ENCODE measurements at places on chromosomes 6 and 20. TPM values are rescaled to one million over a fixed set of nuclear protein-coding genes. Genes with fewer than 3 reads are reported as not detected.
A peak's percentile ranks its signal among the peaks of the same experiment; 100 is the strongest.

DNA sequence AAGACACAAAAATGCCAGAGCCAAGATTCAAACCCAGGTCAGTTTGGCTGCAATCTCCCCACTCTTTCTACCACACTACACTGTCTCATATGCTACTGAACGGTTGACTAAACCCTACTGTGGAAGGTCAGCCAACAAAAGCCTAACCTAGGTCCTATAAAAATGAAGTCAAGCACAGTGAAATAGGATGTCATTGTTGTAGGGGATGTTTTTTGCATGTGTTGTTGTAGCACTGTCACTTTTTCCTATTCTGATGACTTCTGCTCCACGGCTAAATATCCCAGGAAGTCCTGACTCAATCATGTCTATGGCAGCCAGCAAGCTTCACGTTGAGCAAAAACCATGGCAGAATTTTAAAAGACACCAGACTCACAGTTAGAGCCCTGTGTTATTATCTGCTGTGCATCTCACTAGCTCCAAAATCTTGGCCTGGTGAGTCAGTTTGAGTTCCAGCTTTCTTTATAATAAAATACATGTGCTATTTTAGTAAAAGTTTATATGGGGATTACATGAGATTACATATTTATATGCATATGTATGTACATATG, 322.1 kb upstream of the NT5E start:
- peaks cover 3% of the 10 kb centered on the region for H3K27me3 ChIP-seq
- H3K27ac ChIP-seq = no peak overlapping the region
- no peak for DNase-seq
- H3K4me1 ChIP-seq = no peaks in the 10 kb centered on the region
- H3K36me3 ChIP-seq = no peaks in the 10 kb centered on the region

Gene MDN1
- 74.6 TPM for total RNA-seq

Gene CFAP61
- total RNA-seq = not detected

Gene BIRC7
- total RNA-seq = not detected

Gene SAMD3
- total RNA-seq = 3.1 TPM

GRCh38 chr6:99130897-99131873, 183.4 kb upstream of the FBXL4 start:
- no peak overlapping the region for H3K27ac ChIP-seq
- H3K27me3 ChIP-seq = peaks cover 5% of the 10 kb centered on the region
- H3K36me3 ChIP-seq = no peaks in the 10 kb centered on the region
- H3K4me1 ChIP-seq = no peaks in the 10 kb centered on the region
- DNase-seq = no peak

GRCh38 chr6:113586413-113587077, 270.6 kb upstream of the MARCKS start:
- DNase-seq = no peak
- H3K4me1 ChIP-seq = no peaks in the 10 kb centered on the region
- H3K27ac ChIP-seq = no peak overlapping the region

GRCh38 chr6:166932116-166932515, 24.2 kb downstream of the RNASET2 start:
- peak overlapping the region; percentile 27 for H3K27ac ChIP-seq
- no peak overlapping the region for H3K4me3 ChIP-seq

All from activated T-helper 1 cell treated with anti-CD3 and anti-CD28 coated beads, Interleukin-12 subunit alpha, Interleukin-12 subunit beta, Interleukin-2, Interleukin-4 antibody, amounts not matched to agents 30 ng/mL and 10 ng/mL and 1 ng/mL, durations not matched to agents 14 hours and 24 hours and 36 hours (primary cell).